Ascending aorta (tissue), 2 donors: ENCODE measurements at places on chromosomes 6 and 20.

DNA sequence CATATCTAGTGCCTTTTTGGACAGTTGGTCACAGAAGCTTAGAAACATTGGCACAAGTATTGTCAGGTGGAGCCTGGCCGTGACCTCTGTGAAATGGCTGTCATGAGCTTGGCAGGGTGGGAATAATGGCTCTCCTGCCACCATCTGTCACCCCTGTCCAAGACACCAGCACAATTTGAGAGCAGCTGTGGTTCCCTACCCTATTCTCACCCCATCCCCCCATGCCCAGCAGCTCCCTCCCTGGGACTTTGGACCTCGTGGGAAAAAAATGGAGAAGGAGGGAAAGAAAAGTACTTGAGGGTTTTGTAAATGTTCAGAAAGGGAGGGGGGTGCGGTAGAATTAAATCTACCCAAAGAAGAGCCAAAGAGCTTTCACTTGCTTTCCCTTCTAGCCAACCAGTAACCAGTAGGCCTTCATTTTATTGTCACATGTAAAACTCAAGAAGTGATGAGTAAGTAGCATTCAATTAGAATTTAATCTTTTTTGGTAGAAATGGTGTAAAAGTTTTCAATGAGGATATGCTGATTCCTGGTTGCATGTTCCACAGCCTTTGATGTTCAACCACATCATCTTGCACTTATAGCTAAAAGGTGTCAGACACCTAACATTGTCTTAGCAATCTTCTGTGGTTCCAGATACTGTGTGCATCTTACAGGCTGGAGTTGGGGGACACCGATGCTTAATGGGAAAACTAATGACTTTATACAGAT, 263.5 kb upstream of the TAB2 start:
- DNase-seq = no peak
- no peaks in the 10 kb centered on the region for H3K27me3 ChIP-seq
- H3K27ac ChIP-seq = no peak overlapping the region
- H3K4me3 ChIP-seq = no peak overlapping the region
- no peaks in the 10 kb centered on the region for H3K36me3 ChIP-seq
- no peaks in the 10 kb centered on the region for H3K4me1 ChIP-seq

- DNase-seq = no peak
- peak overlapping the region; percentile 73 for H3K27ac ChIP-seq
- H3K4me3 ChIP-seq = peak overlapping the region; percentile 75
- H3K27me3 ChIP-seq = no peaks in the 10 kb centered on the region
- no peaks in the 10 kb centered on the region for H3K4me1 ChIP-seq
These were observed 896 bp upstream of the RNASET2 start for GRCh38 chr6:166957087-166957804.

DNA sequence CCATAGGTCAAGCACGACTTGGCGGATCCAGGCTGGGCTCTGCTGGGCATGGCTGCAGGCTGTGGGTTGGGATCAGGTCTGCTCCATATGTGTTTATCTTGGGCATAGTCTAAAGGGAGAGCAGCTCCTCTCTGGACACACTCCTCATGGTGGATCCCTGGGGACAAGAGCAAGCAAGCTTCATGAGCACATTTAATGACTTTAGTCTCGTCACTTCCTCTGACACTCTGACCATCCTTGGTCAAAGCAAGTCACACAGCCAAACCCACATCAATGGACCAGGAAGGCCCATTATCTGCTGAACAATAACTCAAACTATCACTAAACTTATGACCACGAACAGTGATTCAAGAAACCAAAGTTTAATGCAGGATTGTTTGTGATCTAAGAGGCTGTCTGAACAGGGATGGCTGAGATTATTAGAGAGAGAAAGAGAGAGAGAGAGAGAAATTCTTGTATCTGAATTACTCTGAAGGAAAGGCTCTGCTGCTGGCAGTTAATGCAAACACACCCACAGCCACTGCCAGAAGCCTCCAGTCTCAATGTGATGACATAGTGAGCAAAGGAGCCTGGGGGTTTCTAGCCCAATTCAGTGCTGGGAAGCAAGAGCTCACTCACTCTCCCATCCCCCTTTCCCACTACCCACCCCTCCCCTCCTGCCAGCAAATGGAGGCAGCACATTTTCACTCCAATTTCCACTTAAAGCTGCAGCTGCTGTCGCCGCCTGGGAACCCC, 490.2 kb upstream of the SULF2 start:
- no peaks in the 10 kb centered on the region for H3K4me1 ChIP-seq
- no peaks in the 10 kb centered on the region for H3K27me3 ChIP-seq
- no peak overlapping the region for H3K27ac ChIP-seq

- H3K4me1 ChIP-seq = no peaks in the 10 kb centered on the region
- H3K36me3 ChIP-seq = peaks cover 53% of the 10 kb centered on the region
- no peak overlapping the region for H3K4me3 ChIP-seq
- no peak for DNase-seq
- no peaks in the 10 kb centered on the region for H3K27me3 ChIP-seq
These were observed 19.9 kb downstream of the KCNS1 start for GRCh38 chr20:45080867-45081624.

DNA sequence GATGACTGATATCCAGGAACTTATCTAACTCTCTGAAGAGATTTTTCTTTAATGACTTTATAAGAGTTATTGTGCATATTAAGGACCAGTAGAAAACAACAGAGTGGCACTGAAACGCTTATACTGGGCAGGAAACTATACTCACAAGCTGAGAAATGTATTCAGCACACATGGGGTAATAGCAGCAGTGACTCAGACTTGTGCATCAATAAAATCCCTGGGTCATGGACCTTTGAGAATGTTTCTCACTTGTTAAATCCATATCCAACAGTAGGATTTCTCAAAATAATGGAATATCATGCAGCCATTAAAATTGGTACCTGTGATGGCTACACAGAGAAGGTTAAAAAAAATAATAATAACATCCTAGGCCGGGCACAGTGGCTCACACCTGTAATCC, 219.5 kb downstream of the BTBD9 start:
- no peaks in the 10 kb centered on the region for H3K27me3 ChIP-seq
- no peaks in the 10 kb centered on the region for H3K36me3 ChIP-seq
- H3K4me3 ChIP-seq = no peak overlapping the region
- H3K27ac ChIP-seq = no peak overlapping the region
- H3K4me1 ChIP-seq = no peaks in the 10 kb centered on the region

GRCh38 chr20:39849664-39850063, 839.4 kb downstream of the MAFB start:
- no peak overlapping the region for H3K27ac ChIP-seq
- peaks cover 6% of the 10 kb centered on the region for H3K4me1 ChIP-seq
- H3K27me3 ChIP-seq = no peaks in the 10 kb centered on the region
- peak; percentile 79 for DNase-seq

DNA sequence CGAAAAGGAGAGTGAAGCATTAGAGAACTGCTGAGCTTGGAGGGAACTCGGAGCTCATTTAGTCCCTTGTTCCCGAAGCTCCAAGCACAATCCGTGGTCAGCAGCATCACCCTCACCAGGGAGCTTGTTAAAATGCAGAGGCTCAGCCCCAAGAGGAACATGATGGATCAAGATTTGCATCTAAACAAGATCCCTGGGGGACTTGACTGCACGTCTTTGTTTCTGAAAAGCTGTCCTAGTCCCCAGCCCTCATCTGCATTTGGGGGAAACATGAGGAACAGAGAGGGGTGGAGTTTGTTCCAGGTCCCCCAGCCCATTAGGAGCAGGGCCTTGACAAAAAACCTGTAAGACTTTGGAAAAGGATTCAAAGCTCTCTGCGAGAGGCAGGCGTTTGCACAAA, 4.1 kb upstream of the LBP start:
- no peak overlapping the region for H3K27ac ChIP-seq
- H3K36me3 ChIP-seq = no peaks in the 10 kb centered on the region
- H3K27me3 ChIP-seq = no peaks in the 10 kb centered on the region
- H3K4me3 ChIP-seq = no peak overlapping the region
- H3K4me1 ChIP-seq = no peaks in the 10 kb centered on the region
- no peak for DNase-seq

- no peaks in the 10 kb centered on the region for H3K4me1 ChIP-seq
- H3K27ac ChIP-seq = no peak overlapping the region
- H3K27me3 ChIP-seq = no peaks in the 10 kb centered on the region
- no peaks in the 10 kb centered on the region for H3K36me3 ChIP-seq
- DNase-seq = no peak
- H3K4me3 ChIP-seq = no peak overlapping the region
These were observed 14.0 kb upstream of the GMPR start for GRCh38 chr6:16224409-16224808.

DNA sequence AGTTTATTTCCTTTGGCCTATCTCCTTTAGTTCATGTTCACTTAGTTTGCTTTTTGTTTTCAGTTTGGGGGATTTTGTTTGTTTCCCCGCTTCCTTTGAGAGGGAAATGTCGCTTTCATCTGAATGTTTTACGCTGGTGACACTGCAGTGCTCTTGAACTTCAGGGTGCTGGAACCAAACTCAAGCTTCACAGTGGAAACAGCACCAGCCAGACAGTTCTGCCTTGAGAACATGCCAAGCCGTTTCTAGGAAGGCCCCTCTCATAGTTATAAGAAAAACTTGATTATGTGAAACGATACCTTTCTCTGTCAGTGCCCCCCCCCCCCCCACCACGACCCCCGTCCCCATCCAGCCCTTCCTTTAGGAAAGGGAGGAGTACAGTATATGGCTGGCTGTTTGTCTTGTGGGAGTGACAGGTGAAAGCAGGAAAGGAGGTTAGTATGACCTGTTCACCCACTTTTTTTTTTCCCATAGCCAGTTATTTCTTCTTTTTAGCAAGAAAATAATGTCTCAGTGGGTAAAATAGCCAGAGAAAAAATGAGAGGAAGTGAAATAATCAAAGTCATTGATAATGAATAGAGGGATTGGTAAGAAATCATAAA, 130.1 kb downstream of the LRRC1 start:
- H3K4me3 ChIP-seq = no peak overlapping the region
- peaks cover 5% of the 10 kb centered on the region for H3K4me1 ChIP-seq
- DNase-seq = no peak
- H3K27me3 ChIP-seq = no peaks in the 10 kb centered on the region

DNA sequence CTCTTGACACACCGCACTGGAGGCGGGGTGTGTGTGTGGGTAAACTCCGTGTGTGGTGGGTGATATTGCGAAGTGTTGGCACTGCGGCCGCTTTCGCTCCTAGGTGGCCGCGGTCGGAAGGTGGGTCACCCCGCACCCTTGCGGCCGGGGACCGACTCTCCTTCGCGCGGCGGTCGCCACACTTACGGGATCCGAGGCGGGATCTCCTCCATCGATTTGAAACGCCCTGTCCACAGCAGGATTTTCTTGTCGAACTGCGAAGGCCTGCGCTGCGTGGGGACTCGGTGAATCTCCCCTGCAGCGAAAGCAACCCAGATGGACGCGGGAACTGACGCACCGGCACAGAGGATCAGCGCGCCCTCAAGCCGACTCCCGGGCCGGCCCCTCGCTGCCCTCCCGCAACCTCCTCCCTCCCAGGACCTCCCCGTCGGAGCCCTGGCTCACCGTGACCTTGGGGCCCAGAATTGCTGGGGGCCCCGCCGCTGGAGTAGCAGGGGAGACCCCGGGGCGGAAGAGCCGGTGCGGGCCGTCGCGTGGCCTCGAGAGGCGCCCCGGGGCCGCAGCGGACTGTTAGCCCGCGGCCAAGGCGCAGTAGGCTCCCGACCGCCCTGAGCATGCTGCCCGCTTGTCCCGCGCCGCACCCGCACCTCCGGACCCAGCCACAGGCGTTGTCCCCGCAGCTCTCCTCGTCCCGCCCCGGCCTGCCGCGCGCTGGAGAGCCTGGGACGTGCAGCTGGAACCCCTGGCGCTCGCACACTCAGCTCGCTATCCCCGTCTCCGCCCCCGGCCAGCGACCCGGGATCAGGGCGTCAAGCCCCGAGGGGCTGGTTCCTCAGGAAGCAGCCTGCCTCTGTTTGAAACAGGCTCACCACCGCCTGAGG, at the start of gene FAM162B:
Gene FAM162B, minus strand, starts transcription at position 759 of the 881 bp plus-strand sequence. Its CDS starts 143 bp downstream, at position 616.
- DNase-seq = no peak
- no peaks in the 10 kb centered on the region for H3K36me3 ChIP-seq
- H3K27ac ChIP-seq = no peak within 1 kb of the TSS
- H3K27me3 ChIP-seq = peaks cover 2% of the 10 kb centered on the region
- peaks cover 5% of the 10 kb centered on the region for H3K4me1 ChIP-seq
- peak within 1 kb of the TSS; percentile 56 for H3K4me3 ChIP-seq
